ENCODE measurements at places on chromosomes 16 and 17. TPM values are rescaled to one million over a fixed set of nuclear protein-coding genes. Genes with fewer than 3 reads are reported as not detected.

Gene MT3
- not detected for total RNA-seq

Gene CBX8
- 1.8 TPM for total RNA-seq

Gene NPIPA1
- 38.1 TPM for total RNA-seq

Gene AANAT
- not detected for total RNA-seq

Gene CIBAR2
- total RNA-seq, result not detected

Gene ITFG1
- 24.6 TPM for total RNA-seq

Gene NPB
- 1.8 TPM for total RNA-seq

Gene RHOT1
- total RNA-seq, result 15.2 TPM

Gene SLC52A1
- not detected for total RNA-seq

Gene SPHK1
- 46.5 TPM for total RNA-seq

Gene ODAD4
- total RNA-seq, result 0.66 TPM

Gene TPSG1
- total RNA-seq, result not detected

Gene GDPD1
- total RNA-seq, result not detected

Gene COX6A2
- not detected for total RNA-seq

Gene MFAP4
- total RNA-seq, result 35.3 TPM

Gene KRTAP2-2
- total RNA-seq, result not detected

Gene RUSF1
- total RNA-seq, result 77.5 TPM

Gene HOXB6
- 2.6 TPM for total RNA-seq

Gene LRRC46
- total RNA-seq, result not detected

Gene KRTAP4-11
- total RNA-seq, result not detected

Data from body of pancreas (tissue), 4 donors.